GM12878 (cell line): ENCODE measurements at places on chromosomes 1 and 21. TPM values are rescaled to one million over a fixed set of nuclear protein-coding genes. Genes with fewer than 3 reads are reported as not detected.

- no peak overlapping the region for H3K27ac ChIP-seq
- no peaks in the 10 kb centered on the region for H3K27me3 ChIP-seq
- no peak for DNase-seq
- H3K4me1 ChIP-seq = peaks cover 5% of the 10 kb centered on the region; the same call in 1 of the 2 replicates
- peaks cover 3% of the 10 kb centered on the region for H3K36me3 ChIP-seq
- H3K4me3 ChIP-seq = no peak overlapping the region
Measured at GRCh38 chr1:93108335-93108734, 29.3 kb downstream of the MTF2 start.

DNA sequence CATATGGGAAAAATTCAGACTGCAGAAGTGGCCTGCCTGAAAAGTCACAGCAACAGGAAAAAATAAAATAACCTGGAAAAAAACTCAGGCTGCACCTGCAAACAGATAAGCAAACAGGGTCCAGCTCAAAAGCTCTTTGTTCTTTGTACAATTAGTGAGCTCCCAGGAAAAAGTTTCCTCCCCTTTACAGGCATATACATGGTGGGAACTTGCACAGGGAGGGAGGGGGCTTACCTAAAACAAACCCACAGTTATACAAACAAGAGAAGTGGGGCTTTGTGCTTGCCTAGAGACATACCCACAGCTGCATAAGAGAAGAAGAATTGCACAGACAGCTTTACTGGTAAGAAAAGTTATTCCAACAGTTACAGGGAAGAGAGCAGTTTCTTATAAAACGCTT, 31.7 kb upstream of the COG2 start:
- no peak overlapping the region for H3K27ac ChIP-seq
- no peaks in the 10 kb centered on the region for H3K36me3 ChIP-seq
- DNase-seq = no peak
- no peak overlapping the region for H3K4me3 ChIP-seq
- peaks cover 4% of the 10 kb centered on the region; the same call in 1 of the 2 replicates for H3K4me1 ChIP-seq
- no peaks in the 10 kb centered on the region for H3K27me3 ChIP-seq

DNA sequence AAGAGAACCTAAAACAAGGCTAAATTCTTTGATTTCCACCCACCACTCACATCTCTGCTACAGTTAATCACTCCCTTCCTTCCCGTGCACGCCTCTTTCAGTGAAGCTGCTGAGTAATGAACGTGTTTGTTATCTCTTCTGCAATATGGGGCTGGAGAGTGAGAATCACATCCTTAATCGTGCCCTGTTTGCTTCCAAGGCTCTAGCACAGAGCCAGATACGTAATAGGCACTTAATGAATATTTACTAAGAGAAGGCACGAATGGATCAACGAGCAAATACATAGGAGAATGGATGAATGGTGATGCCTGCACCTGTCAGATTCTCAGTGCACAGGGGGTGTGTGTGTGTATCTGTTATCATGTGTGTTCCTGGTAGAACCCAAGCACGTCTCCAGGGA, 22.1 kb upstream of the FAM43B start:
- no peak overlapping the region for H3K27ac ChIP-seq
- H3K4me1 ChIP-seq = no peaks in the 10 kb centered on the region
- no peaks in the 10 kb centered on the region for H3K36me3 ChIP-seq
- no peak for DNase-seq
- H3K4me3 ChIP-seq = no peak overlapping the region
- H3K27me3 ChIP-seq = peaks cover 2% of the 10 kb centered on the region

DNA sequence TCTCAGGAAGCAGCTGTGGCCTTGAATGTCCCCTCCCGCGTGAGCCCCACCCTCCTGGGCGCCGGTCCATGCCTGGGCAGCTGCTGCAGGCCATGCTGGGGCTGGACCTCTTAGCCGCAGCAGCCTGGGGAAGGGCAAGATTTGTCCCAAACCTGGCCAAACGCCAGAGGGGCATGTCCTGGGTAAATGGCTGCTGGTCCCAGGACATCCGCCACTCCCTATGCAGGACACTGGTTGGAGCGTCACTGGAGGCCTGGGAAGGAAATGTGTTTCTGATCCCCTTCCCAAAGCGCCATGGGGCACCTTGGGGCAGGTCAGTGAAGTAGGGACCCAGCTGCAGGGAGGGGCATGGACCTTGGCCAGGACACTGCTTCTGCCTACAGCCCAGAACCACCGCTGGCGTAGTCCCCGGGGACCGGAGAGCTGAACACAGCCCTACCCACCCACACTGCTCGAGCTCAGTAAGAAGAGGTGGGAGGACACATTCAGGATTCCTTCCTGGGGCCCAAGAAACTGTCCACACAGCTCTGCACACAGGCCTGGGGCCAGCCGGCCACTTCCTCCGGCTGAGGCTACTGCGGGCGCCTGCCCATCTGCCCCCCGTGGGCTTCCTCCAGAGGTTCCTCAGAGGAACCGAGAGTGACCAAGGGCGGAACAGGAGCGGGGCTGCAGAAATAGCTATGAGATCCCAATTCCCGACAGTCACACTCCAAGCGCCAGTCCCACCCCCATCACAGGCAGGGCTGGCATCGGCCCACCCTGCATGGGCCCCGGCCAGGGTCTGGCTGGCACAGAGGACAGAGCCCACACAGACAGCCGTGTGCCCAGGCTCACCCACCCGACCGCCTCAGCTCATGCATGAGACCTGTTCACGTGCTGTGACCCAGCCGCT, 10.8 kb upstream of the PLEKHG5 start:
- no peak overlapping the region for H3K4me3 ChIP-seq
- H3K4me1 ChIP-seq = no peaks in the 10 kb centered on the region
- no peak overlapping the region for H3K27ac ChIP-seq
- no peaks in the 10 kb centered on the region for H3K36me3 ChIP-seq
- no peaks in the 10 kb centered on the region; the same call in 1 of the 2 replicates for H3K27me3 ChIP-seq
- DNase-seq = no peak

GRCh38 chr1:65255035-65255655, 54.2 kb upstream of the DNAJC6 start:
- peaks cover 5% of the 10 kb centered on the region; the same call in 1 of the 2 replicates for H3K27me3 ChIP-seq
- DNase-seq = no peak
- H3K4me1 ChIP-seq = no peaks in the 10 kb centered on the region; the same call in 1 of the 2 replicates
- no peaks in the 10 kb centered on the region for H3K36me3 ChIP-seq
- H3K4me3 ChIP-seq = peak overlapping the region; percentile 68

- no peaks in the 10 kb centered on the region for H3K4me1 ChIP-seq
- H3K27ac ChIP-seq = no peak overlapping the region
- H3K4me3 ChIP-seq = no peak overlapping the region
- H3K27me3 ChIP-seq = no peaks in the 10 kb centered on the region
- no peak for DNase-seq
Measured at GRCh38 chr1:222031318-222031717, 289.4 kb upstream of the DUSP10 start.

HMCN1 gene
- 0.03 TPM in 1 of 2 replicates, not detected in the other for total RNA-seq
